ENCODE measurements at places on chromosomes 11 and 22.

- no peak for DNase-seq
Observed at GRCh38 chr22:32617271-32617670, 142.7 kb downstream of the FBXO7 start.

DNA sequence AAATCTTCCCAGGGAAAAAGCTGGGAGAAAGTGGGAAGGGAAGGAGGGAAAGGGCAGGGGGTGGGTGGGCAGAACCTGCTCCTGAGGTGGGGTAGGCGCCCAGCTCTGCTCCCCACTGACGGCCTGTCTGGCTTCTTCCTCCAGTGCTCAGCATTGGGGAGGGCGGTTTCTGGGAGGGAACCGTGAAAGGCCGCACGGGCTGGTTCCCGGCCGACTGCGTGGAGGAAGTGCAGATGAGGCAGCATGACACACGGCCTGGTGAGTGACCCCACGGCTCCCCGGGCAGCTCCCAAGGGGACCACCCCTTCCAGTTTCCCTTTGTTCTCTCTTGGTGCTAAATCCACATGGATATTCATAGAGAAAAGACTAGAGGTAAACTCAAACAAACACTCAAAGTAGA lies 25.9 kb downstream of the SHANK3 start:
- no peak for DNase-seq

- DNase-seq, result no peak
Observed at GRCh38 chr22:23565305-23565914, 14.7 kb downstream of the IGLL1 start.

DNA sequence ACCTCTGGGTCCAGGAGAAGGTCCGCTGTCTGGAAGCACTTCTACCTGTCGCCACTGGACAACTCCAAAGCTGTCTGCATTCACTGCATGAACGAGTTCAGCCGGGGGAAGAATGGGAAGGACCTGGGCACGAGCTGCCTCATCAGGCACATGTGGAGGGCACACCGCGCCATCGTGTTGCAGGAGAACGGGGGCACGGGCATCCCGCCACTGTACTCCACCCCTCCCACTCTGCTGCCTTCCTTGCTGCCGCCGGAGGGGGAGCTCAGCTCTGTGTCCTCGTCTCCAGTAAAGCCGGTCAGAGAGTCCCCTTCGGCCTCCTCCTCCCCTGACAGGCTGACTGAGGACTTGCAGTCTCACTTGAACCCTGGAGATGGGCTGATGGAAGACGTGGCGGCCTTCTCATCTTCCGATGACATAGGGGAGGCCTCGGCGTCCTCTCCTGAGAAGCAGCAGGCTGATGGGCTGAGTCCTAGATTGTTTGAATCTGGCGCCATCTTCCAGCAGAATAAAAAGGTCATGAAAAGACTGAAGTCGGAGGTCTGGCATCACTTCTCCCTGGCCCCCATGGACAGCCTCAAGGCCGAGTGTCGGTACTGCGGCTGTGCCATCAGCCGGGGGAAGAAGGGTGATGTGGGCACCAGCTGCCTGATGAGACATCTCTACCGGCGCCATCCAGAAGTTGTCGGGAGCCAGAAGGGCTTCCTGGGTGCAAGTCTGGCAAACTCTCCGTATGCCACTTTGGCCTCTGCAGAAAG lies 31.0 kb downstream of the ZBED4 start:
- DNase-seq, result no peak

- DNase-seq, result no peak
Observed at GRCh38 chr11:36193290-36193619, 96.0 kb downstream of the COMMD9 start.

GRCh38 chr11:72595292-72595684 lies 78.9 kb downstream of the PDE2A start:
- no peak for DNase-seq

DNA sequence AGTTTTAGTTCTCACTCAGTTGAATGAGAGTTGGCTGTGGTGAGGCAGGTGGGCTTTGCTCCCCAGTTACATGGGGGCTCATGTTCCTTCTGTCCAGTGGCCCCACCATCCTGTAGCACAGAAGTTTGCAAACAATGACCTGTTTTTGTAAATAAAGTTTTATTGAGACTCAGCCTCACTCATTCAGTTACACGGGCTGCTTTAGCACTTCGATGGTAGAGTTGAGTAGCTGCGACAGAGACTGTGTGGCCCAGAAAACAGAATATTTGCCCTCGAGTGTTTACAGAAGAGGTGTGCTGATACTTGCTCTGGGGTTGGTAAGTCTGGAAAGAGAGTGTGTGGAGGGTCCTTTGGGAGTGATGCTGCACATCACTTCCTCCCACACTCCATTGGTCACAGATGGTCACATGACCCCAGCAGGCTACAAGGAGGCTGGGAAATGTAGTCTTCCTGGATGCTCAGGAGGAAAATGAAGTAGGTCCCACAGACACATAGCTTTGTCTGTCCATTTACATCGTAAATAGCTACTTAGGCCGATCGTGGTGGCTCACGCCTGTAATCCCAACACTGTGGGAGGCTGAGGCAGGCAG lies 34.6 kb downstream of the IFT27 start:
- DNase-seq, result no peak

DNA sequence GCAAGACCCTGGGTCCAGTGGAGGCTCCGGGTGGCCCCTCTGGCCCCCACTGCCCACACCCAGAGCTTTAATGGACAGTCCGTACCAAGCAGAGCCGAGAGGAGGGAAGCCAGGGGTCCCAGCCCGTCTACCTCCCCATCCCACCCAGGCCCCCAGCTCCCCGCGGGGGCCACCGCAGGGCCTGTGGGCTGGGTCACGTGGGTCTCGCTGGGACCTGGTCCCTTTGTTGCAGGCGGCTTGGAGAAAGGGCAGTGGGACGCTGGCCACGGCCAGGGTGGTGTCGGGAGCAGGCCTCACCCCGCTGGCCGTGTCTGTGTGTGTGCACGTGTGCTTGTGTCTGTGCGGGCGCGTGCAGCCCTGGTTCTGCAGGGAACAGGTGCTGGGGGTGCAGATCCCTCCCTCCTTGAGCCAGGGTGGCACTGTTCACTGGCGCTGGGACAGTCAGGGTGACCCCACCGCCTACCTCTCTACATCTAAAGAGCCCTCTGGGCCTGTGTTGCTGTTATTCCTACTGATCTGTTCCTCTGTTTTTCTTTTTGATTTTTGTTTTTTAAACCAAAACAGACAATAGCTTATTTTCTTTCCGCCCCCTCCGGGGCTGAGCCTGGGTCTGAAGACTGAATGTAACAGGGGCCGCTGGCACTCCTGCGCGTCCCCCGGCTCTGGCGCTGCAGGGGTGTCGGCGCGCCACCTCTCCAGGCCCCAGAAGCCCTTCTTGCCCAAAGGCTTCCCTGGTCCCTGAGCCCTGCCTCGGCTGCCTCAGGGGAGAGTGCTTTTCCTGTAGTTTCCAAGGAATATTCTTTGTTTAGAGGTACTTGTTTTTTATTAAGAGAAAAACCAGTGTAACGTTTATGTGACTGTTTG lies 20.1 kb upstream of the TMEM191C start:
- DNase-seq, result no peak

DNA sequence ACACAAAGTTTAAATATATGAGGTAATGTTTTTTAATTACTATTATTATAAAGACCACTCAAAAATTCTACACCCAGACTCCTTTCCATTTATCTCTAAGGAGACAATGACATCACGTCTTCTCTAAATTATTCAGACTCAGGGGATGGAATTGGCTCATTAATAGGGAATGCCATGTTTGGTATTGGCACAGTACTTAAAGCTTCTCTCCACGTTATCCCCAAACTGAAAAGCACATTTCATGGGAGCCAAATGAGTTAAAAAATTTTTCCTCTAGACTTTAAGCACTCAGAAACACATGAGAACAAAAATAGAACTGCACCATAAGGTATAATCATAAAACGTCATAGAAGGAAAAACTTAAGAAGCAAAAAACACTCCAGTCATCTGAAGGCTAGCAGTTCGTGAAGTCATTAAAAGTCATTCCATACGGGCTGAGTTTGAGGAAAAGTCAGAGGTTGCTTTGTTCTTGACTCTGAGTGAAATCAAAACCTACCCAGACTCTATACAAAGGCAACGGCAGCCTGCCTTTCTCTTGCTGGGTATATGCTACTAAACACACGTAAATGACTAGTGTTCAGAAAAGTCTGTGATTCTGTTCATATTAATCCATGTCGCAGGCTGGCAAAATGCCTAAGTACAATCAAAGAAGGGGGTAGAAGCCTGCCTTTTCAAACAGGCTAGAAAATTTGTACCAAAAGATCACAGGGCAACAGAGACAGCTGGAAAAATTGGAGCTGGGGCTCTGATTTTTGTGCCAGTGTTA lies 8.7 kb upstream of the MPPED2 start:
- DNase-seq, result no peak

DNA sequence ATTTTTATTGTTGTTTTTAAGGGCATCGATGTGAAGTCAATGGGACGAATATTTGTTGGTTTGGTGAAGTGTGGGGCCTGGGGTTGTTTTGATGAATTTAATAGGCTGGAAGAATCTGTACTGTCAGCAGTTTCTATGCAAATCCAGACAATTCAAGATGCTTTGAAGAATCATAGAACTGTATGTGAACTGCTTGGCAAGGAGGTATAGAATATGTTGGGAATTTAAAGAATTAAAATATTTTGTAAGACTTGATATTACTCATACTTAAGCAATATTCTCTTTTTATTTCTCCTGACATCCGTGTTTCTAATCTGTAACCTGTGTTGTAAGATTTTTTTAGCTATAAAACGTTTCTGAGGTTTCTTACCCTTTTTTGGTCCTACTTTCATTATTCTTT lies 61.6 kb downstream of the DYNC2H1 start:
- DNase-seq, result no peak

DNA sequence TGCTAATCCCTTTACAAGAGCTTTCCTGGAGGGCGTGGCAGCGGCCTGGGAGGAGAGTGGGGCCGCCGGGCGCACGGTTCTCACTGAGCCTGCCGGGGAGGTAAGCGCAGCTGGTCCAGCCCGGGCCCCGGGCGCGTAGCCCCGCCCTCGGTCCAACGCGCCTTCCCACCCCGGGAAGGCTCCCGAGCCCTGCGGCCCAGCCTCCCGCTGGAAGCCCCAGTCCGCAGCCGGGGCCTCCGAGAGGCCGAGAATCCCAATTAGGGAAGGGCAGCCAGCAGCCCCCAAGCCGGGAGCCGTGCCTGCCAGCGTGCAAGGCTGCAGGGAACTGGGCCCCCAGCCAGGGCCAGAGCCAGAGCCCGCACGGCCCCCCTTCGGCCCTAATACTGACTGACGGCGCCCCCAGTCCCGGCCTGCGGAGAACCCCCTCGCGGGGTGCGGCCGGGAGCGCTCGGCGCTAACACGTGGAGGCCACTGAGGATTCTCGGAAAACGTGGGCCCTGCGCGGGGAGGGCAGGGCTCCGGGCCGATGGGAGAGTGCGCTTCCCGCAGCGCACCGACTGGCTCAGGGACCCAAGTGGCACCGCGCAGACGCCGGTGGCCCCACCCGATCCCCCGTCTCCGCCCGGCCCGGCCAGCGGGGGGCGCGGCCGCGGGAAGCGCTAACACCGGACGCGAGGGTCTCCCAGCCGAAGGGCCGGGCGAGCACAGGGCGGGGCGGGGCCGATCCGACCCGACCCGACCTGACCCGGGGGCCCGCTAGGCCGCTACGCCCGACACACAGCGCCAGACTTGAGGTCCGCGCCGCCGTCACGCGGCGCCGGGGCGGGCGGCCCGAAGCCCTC lies 5.7 kb downstream of the ZFTA start:
- no peak for DNase-seq

DNA sequence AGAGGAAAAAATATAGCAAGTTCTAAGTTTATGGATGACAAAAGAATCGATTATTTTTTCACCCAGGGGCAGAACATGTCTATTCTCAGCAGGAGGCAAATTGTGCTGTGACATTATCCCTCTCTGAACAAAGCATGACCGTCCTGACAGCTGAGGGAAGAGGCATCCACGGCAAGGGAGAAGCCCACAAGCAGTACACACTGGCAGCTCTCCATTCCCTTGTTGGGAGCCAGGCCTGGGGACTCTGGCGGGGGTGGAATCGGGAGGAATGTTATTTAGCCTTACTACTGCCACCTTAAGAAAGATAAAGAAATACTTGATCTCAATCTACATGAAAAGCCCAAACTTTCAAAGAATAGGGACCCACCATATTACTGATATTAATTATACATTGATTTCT lies 3.4 kb downstream of the KIRREL3 start:
- DNase-seq, result no peak

- no peak for DNase-seq
Observed at GRCh38 chr11:133934096-133934495, 22.7 kb downstream of the IGSF9B start.

DNA sequence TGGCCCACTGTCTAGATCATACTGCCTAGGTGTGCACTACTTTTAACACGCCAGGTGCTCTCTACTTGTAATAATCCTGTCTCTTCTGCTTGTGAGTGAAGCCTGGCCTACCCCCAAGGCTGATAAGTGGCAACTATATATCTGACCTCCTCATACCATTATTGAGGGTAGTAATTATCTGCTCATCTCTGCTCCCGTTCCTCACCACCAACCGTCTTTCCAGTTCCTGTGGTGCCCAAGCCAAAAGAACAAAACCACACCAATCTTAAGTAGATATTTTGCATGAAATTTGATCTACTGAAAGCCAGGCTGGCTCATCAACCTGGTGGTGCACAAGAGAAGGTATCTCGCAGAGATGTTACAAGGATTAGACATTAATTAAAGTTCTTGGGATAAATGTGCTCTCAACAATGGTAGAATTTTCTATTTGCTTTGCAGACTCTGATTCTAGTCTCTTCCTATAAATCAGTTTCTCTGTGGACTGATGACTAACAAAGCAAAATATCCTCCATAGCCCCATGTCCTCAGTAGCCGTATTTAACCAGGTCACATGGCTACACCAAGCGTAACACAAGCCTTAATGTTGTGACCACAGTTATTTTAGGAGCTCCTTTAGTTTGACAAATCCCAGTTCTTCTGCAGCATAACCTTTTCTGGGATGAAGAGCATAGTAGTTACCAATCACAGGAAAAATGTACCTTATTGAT lies 267.2 kb downstream of the NTM start:
- DNase-seq, result no peak

- peak; percentile 72 for DNase-seq
Observed at GRCh38 chr11:9003573-9004182, at the start of gene NRIP3. Gene NRIP3, minus strand, starts transcription at chr11:9004001. Its CDS starts 66 bp downstream, at chr11:9003935.
